ENCODE measurements at places on chromosomes 12 and 14. TPM values are rescaled to one million over a fixed set of nuclear protein-coding genes. Genes with fewer than 3 reads are reported as not detected.

GARIN6 gene
- total RNA-seq, result not detected

LTBP2 gene
- 130 TPM for total RNA-seq

FAM186B gene
- total RNA-seq, result 0.06 TPM

LMNTD1 gene
- total RNA-seq, result not detected

RERG gene
- 5.1 TPM for total RNA-seq

LUM gene
- 747 TPM for total RNA-seq

TSPAN19 gene
- total RNA-seq, result not detected

GZMH gene
- not detected for total RNA-seq

SVOP gene
- total RNA-seq, result not detected

KCNA1 gene
- total RNA-seq, result under 0.01 TPM

C12orf54 gene
- total RNA-seq, result not detected

ANO4 gene
- 0.56 TPM for total RNA-seq

IL22 gene
- total RNA-seq, result not detected

TAS2R13 gene
- 0.15 TPM for total RNA-seq

ACOT6 gene
- not detected for total RNA-seq

UNC119B gene
- total RNA-seq, result 23.8 TPM

SIX1 gene
- total RNA-seq, result 0.20 TPM

PTGER2 gene
- total RNA-seq, result 5.6 TPM

CACNA2D4 gene
- 3.0 TPM for total RNA-seq

PTPRO gene
- not detected for total RNA-seq

CHST11 gene
- 76.7 TPM for total RNA-seq

KRT83 gene
- not detected for total RNA-seq

PUS1 gene
- total RNA-seq, result 12.4 TPM

ATF7IP gene
- total RNA-seq, result 23.8 TPM

KRT72 gene
- total RNA-seq, result not detected

Measured in cardiac ventricle fibroblast (primary cell).